ENCODE measurements at places on chromosomes 6 and 20. TPM values are rescaled to one million over a fixed set of nuclear protein-coding genes. Genes with fewer than 3 reads are reported as not detected.

GRCh38 chr6:136113736-136114173 is 136.4 kb downstream of the MTFR2 start:
- no peak for DNase-seq

DNA sequence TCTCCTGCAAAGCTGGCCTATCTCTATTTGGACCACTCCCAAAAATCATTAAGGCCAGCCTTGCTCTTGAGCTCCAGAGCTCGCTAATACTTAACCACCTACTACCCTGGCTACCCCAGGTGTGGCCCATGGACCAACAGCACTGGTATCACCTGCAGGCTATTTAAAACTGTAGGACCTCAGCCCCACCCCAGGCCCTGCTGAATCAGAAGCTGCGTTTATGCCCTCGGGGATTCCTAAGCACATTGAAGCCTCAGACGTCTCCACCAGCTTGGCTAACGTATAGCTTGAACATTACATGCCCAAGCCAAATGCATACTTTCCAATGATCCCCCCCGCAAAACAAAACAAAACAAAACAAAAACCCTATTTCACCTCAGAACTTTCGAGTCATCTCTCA is 19.7 kb upstream of the SPAG4 start:
- no peak for DNase-seq

GRCh38 chr6:118371955-118372354 is 176.1 kb upstream of the PLN start:
- no peak for DNase-seq

DNA sequence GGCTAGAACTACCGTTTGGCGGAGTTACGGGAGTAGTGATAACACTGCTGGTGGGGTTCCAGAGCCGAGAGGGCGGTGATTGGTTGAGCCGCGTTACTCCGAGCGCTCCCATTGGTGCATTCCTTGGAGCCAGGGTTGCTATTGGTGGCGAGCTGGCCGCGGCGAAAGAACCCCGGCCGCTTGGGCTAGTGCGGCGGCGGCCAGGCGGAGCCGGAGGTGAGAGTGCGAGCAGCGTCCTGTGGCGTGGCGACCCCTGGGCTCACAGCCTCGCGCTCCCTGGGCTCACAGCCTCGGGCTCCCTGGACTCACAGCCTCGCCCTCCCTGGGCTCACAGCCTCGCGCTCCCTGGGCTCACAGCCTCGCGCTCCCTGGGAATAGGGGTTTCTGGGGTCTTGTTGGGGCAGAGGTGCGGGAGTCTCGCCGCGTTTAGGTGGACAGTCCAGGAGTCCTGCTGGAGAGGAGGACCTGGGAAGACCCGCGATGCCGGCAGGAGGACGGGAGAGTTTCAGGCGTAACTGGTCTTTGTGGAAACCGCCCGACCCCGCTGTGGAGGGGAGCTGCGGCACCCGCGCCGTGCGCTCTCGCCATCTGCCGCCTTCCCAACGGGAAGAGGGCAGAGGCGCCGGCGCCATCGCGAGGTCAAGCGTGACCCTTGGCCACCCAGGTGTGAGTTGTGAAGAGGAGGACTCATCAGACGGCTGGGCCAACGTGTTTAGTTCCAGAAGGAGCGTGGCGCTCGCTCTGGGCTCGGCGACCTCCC is 12.2 kb downstream of the PRDM13 start:
- DNase-seq = no peak

- no peak for DNase-seq
These were observed 47.0 kb downstream of the KIAA1755 start for GRCh38 chr20:38213607-38213940.

GRCh38 chr6:56087421-56087820 is 160.0 kb downstream of the COL21A1 start:
- no peak for DNase-seq

DNA sequence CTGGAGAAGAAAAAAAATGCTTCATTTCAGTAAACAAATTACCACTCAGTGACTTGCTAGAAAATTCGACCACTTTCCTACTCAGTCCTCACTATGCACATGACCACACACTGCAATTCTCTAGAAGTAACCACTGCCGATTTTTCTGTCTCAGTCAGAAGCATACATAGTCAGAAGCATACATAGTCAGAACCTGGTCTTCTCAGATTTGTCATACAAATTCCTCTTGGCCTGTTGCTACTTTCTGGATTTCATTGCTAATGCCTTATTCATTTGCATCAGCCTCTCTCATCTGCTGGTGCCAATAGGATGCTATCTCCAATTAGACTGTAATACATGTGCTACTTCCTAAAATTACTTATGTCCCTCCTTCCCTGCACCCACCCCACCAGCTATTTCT is 10.2 kb upstream of the KIF16B start:
- no peak for DNase-seq

- no peak for DNase-seq
These were observed 310.4 kb downstream of the HAO1 start for GRCh38 chr20:7629880-7630279.

- DNase-seq = no peak
These were observed 592.3 kb downstream of the FRK start for GRCh38 chr6:115468272-115469005.

Gene KCNQ2
- not detected for total RNA-seq

Gene GTSF1L
- total RNA-seq = not detected

Gene PHACTR3
- total RNA-seq = 0.60 TPM

Gene RNF39
- 0.65 TPM for total RNA-seq

Gene SLC17A1
- total RNA-seq = not detected

Gene BHLHE23
- total RNA-seq = not detected
